Right atrium auricular region (tissue), 2 donors: ENCODE measurements at places on chromosomes 11 and 22. TPM values are rescaled to one million over a fixed set of nuclear protein-coding genes. Genes with fewer than 3 reads are reported as not detected.

GRCh38 chr11:107591378-107592230, 657 bp downstream of the ELMOD1 start:
- DNase-seq: no peak

DNA sequence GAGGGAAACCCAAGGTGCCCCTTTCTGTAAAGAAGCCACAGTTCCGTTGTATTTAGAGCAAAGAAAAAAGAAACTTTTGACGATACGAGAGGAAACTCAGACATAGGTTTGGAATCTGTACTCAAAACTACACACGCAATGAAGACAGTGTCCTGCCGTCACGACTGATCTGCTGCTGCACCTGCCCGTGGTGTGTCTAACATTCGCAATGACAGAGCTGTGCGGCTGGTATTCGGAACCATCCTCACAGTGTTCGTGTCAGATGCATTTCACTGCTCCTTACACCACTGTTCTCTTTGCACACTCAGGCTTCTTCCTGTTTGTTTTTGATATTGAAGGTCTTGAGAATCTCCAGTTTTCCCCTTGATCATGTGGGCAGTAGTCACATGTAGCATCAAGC, 84.8 kb downstream of the RTL6 start:
- no peak for DNase-seq

- DNase-seq: no peak
These were observed 7.5 kb downstream of the ALG8 start for GRCh38 chr11:78131956-78132355.

KLHDC7B gene
- total RNA-seq: not detected

DNA sequence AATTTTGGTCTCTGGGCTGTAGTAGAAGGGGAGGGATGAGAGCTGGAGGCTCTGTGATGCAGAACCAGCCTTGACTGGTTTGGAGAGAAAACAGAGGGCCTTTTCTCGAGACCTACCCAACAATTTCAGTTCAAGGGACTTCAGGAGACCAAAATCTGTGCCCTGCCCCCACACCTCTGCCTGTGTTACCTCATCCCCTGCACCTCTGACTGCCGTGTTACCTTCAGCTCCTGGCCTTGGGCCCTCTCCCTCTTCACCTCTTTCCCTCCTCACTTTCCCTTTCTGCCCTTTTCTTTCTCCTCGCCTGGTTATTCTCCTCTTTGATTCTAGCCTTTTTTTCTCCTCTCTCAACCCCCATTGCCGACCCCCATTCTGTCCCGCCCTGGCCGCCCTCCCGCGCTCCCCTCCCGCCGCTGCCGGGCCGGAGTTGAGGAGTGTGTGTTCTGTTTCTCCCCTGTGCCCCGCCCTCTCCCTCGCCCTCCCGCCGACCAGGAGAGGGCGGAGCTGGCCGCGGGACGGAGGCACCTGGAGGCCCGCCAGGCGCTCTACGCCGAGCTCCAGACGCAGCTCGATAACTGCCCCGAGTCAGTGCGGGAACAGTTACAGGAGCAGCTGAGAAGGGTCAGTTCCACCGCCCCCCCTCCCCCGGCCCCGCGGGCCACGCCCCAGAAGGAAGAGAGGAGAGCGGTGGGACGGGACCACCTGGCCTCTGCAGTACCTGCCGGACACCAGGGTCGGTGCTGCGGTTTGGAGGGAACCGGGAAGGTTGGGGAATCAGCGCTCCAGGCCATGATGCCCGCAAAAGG, 27.2 kb downstream of the PHLDB1 start:
- no peak for DNase-seq

KRTAP5-10 gene
- total RNA-seq: not detected

- DNase-seq: no peak
These were observed 421.8 kb downstream of the NTM start for GRCh38 chr11:131792243-131792642.

- DNase-seq: no peak
These were observed 57.0 kb downstream of the PDE3B start for GRCh38 chr11:14700593-14700992.
